ENCODE measurements at places on chromosomes 11 and 22. TPM values are rescaled to one million over a fixed set of nuclear protein-coding genes. Genes with fewer than 3 reads are reported as not detected.

Gene ZC3H12C
- 17.6 TPM for total RNA-seq

Gene TEX54
- not detected for total RNA-seq

Gene HBG1
- total RNA-seq, result 7.5 TPM

Gene LMF2
- total RNA-seq, result 30.8 TPM

DNA sequence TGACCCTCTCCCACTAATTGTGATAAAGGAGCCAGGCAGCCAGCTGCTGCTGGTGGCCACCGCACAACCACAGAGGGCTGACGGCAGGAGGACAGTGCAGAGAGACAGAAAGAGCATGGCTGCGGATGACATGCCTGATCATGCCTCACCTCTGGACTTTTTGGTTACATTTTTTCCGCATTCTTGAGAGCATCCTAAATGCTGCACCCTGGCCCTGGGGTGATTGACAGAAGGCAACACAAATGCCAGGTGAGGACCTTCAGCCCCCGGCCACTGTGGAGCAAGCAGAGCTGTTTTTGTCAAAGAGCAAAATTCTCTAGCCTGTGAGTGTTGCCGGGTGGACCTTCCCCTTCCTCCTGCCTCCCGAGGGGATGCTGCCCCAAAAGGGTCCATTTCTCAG is 78.5 kb downstream of the RPS6KA4 start:
- no peak for DNase-seq

DNA sequence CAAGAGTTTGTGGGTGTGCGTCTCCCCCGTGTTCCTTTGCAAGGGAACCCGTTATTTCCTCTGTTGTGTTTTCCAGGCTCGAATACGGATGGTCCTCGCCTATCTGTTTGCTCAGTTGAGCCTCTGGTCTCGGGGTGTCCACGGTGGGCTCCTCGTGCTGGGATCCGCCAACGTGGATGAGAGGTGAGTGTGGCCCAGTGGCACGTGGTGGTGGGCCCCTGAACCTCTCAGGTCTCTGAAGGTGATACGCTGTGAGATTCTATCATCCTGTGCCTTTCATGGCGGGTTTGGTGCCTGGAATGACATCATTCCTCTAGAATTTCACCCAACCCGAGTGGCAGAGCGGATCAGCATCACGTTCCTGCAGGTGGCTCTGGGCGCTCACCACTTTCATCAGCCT is 32.5 kb downstream of the NADSYN1 start:
- no peak for DNase-seq

All from tongue (tissue), 3 donors.